ENCODE measurements at places on chromosomes 6 and 20. TPM values are rescaled to one million over a fixed set of nuclear protein-coding genes. Genes with fewer than 3 reads are reported as not detected.

SALL4 gene
- total RNA-seq, result not detected

EPPIN gene
- total RNA-seq, result not detected

PTK6 gene
- 0.34 TPM for total RNA-seq

MYB gene
- 19.7 TPM for total RNA-seq

DNA sequence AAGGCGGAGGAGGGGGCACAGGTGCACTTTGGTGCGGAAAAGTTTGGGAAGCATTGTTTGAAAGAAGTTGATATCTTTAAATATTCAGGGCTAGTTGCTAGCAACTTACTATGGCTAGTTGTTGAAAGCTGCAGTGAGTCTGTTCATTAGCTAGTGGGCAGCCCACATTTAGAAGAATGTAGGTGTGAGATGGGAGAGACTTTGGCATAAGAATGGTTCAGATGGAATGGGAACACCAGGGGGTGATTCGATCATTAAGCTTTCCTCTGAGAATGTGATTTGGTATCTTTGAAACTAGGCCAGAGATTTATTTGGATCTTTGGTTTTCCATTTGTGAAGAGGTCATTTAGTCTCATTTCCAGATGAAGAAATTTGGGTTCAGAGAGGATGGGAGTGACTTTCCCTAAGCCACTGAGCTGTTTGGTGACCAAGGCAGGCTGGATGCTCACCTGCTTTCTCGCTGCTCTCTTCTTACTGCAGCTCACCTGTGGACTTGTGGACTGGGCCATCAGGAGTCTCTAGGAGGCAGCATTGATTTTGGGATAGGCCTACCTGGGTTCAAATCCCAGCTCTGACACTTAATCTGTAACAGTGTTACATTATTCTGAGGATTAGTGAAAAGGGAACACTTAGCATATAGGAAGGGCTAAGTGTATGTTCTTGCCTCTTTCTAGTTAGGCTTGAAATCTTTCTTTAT is 62.9 kb downstream of the CARMIL1 start:
- no peaks in the 10 kb centered on the region for H3K36me3 ChIP-seq
- no peak for DNase-seq
- no peak overlapping the region for H3K4me3 ChIP-seq
- no peaks in the 10 kb centered on the region for H3K27me3 ChIP-seq
- peaks cover 4% of the 10 kb centered on the region for H3K4me1 ChIP-seq

DNA sequence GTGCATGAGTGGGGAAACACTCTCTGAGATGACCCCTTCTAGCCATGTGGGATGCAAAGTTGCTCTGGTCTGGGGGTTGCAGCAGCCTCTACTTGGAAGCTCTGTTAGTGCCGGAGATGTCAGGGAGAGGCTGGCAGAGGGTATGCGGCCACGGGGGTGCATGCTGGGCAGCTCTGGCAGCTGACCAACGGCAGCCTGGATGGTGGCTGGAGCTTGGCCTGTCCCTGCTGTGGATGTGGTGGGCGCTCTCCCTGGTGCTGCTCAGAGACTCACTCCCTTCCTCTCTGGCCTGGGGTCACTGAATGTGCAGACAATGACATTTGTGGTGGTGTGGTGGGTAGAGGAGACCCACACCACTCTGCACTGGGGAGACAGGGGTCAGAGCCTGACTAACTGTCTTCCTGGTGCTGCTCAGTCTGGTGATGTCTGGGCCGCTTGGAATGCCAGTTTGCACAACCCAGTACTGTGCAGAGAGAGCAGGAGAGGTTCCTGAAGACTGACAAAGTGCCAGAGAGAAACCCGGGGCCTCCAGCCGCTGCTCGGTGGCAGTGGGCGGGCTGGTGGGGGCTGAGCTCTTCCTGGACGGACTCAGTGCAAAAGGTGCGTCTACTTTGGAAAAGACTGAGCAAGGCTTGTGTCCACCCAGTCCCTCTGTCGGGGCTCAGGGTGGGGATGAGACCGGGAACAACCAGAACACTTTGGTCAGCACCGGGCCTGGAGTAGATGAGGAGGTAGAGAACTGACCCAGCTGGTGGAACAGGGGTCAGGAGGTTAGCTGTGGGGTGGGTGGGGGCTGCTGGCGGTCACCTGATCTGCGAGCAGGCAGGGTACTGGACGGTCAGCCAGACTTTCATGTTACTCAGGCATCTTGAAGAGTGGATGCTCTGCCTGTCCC is 2.7 kb downstream of the MYT1 start:
- no peaks in the 10 kb centered on the region for H3K36me3 ChIP-seq
- no peaks in the 10 kb centered on the region for H3K4me1 ChIP-seq
- no peak overlapping the region for H3K27ac ChIP-seq

GRCh38 chr20:21490105-21490504 is 23.8 kb downstream of the NKX2-2 start:
- H3K36me3 ChIP-seq, result no peaks in the 10 kb centered on the region
- H3K4me3 ChIP-seq, result no peak overlapping the region
- H3K27ac ChIP-seq, result no peak overlapping the region
- peaks cover 32% of the 10 kb centered on the region for H3K27me3 ChIP-seq

DNA sequence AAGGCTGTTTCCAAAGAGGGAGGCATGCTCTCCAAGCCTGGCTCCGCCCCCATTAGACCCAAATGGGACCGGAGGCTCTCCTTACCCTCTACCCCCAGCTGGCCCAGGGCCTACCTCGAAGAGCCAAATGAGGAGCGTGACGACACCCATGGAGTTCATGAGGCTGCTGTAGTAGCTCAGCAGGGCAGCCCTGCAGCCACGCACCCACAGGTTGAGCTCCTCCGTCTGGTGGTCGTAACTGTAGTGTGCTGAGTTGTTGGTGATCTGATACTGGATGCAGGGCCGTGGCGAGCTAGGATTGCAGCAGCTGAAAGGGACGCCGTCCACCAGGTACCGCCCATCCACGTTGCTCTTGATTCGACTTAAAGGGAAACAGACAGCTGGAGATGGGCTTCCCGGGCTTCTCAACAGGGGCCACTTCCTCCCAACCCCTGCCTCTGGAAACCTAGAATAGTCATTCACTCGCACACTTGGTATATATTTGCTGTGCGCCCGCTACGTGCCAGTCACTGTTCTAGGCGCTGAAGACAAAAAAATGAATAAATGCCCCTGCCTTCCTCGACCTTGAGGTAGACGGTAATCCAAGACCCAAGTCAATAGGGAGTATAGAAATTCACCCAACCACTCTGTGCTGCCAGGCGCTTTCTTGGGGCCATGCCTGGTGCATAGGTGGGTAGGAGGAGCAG is 18.0 kb downstream of the PRPH2 start:
- H3K4me1 ChIP-seq, result no peaks in the 10 kb centered on the region
- H3K36me3 ChIP-seq, result no peaks in the 10 kb centered on the region
- no peak for DNase-seq
- no peak overlapping the region for H3K27ac ChIP-seq

All from activated CD4-positive, alpha-beta memory T cell treated with anti-CD3 and anti-CD28 coated beads for 36 hours (primary cell).